ENCODE measurements at places on chromosomes 1 and 21. TPM values are rescaled to one million over a fixed set of nuclear protein-coding genes. Genes with fewer than 3 reads are reported as not detected.

DNA sequence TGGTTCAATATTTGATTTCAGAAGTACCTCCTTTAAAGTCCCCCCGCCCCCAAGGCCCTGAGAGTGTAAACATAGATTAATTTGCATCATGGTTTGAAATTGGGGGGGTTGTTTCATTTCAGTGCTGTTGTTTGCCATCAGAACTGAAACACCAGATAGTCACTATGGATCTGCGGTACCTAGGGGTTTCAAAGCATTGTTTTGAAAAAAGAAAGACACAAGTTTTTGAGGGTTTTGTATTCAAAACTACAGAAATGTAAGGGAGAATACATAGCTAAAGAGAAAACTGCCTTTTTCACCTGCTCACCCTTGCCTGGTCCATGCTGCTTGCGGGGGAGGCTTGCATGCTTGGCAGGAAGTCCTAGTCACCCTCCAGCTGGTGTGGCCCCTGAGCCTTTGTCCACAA lies 59.3 kb downstream of the ACP6 start:
- no peak for DNase-seq

LAMC1 gene
- 0.24 TPM for total RNA-seq

DNA sequence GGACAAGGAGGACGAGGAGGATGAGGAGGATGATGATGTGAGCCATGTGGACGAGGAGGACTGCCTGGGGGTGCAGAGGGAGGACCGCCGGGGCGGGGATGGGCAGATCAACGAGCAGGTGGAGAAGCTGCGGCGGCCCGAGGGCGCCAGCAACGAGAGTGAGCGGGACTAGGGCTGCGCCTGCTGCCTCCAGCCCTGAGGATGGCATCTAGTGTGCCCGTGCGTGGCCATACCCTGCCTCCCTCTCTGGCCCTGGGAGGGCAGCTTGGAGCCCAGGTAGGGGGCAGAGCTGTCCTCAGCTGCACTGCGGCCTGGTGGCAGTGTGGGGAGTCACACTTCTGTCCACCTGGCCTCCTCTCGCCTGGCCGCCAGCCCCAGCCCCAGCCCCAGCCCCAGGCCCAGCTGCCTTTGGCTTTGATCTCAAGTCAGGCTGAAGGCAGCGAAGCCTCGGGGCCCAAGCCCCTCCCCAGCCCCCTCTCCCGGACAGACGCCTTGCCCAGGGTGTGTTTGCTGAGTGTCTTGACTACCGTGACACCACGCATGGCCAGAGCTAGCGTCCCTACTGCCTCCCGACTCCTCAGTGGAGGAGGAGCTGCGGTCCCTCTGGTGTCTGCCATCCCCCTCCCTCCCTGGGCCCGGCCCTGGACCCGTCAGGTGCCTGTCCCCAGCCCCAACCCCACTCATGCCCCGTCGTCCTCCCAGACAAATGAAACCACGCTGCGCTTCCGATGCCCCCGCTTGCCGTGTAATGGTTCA lies 155.2 kb downstream of the PEX14 start:
- DNase-seq = no peak

PRAMEF10 gene
- total RNA-seq = not detected

GRCh38 chr1:84415396-84415795 lies 17.1 kb downstream of the DNASE2B start:
- no peak for DNase-seq

RORC gene
- total RNA-seq = 1.8 TPM

DNA sequence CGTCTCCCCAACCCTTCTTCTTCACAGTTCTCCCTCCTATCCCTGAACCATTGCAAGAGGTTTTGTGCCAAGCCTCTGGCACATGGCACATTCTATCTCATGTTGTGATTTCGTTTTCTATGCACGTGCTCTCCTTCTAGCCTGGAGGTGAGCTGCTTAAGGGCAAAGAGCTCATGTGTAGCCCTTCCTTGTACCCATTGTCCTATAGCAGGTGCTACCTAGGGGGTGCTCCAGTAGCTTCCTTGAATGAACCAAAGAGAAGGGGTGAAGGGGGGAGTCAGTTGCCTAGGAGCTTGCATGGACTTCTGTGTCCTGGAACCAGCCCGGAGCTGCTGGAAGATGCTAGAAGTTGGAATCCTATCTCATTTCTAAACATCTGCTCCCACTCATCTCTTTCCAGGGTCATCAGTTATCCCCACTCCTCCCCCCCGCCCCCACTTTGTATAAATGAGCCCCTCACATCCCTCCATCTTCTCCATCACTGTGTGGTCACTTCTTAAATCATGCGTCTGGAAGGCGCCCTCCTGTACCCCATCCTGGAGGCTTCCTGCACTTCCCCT lies 535 bp upstream of the DISC1 start:
- no peak for DNase-seq

GJA5 gene
- not detected for total RNA-seq

XCL1 gene
- total RNA-seq = 11.7 TPM

DNA sequence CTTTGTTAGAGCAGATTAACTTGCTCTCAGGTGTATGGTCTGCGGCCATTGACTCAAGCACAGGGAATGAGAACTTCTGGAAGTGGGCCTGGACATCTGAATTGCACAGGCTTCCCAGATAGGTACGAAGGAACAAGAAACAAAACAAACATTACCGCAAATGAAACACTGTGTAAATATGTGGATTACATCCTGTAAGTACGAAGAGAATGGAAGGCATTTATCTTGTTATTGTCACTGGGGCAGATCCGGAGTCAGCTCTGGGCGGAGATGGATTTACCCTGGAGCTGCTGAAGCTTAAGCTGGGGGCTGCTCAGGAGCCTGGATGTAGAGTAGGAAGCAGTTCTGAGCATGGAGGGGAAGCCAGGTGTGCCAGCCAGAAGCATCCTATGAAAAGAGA lies 6.8 kb downstream of the HES2 start:
- DNase-seq = no peak

GRCh38 chr1:41546833-41547135 lies 62.3 kb upstream of the EDN2 start:
- DNase-seq = no peak

- DNase-seq = no peak
Measured at GRCh38 chr1:6180268-6180706, at the start of gene CHD5. CHD5 (minus strand) TSS chr1:6180321; CDS start chr1:6180023, 298 bp downstream.

- DNase-seq = peak; percentile 39
Measured at GRCh38 chr1:151846686-151847237, 6.8 kb downstream of the THEM5 start.

- DNase-seq = no peak
Measured at GRCh38 chr1:180253585-180254495, 23.8 kb downstream of the LHX4 start.

- no peak for DNase-seq
Measured at GRCh38 chr1:235683653-235684052, 34.1 kb upstream of the GNG4 start.

DNA sequence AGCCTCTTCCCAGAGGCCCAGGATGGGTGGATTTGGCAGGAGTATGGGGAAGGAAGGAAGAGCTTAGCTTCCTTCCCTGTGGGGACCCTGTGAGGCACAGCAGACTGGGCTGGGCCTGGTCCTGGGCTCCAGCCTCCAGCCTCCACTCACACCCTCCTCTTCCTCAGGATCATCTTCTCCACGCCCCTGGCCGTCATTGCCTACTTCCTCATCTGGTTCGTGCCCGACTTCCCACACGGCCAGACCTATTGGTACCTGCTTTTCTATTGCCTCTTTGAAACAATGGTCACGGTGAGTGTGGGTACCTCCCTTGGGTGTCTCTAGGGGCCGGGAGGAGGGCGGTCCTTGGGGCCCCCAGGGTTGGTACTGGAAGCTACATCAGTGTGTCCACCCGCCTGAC lies 10.1 kb downstream of the MFSD2A start:
- no peak for DNase-seq

CHRNB2 gene
- total RNA-seq = not detected

UBE2U gene
- total RNA-seq = not detected

DNA sequence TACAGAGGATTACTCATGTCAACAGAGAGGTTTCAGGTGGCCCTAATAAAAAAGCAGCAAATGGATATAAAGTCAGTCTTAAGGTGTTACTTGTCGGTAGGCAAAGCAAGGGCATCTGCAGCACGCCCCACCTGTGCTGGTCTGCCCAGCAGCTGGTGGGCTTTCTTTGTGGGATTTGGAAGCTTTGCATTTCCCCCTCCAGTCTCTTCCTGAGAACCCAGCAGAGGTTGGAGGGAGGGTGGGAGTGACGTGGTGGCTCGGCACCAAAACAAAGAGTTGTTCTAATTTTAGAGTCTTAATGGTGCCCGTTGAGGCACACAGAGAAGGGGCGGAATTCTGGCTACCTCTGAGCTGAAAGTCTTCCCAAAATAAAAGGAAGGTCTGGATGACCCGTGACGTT lies 4.8 kb upstream of the PCBP3 start:
- DNase-seq = no peak

DNA sequence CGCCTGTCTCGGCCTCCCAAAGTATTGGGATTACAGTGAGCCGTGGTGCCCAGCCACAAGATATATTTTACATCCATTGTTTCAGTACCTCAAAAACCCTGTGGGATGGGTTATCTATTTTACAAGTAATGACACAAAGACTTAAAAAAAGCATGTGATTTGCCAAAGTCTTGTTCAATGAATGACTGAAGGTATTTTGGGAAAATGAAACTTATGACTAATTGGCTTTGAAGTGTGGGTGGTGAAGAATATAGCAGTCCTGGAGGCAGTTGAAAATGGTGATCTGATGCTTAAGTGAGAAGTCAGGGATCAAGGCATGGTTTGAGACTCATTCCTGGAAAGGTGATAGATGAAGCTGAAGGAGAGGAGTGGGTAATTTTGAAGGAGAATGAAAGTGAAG lies 3.0 kb downstream of the SWT1 start:
- DNase-seq = no peak

FMO3 gene
- total RNA-seq = not detected

DNA sequence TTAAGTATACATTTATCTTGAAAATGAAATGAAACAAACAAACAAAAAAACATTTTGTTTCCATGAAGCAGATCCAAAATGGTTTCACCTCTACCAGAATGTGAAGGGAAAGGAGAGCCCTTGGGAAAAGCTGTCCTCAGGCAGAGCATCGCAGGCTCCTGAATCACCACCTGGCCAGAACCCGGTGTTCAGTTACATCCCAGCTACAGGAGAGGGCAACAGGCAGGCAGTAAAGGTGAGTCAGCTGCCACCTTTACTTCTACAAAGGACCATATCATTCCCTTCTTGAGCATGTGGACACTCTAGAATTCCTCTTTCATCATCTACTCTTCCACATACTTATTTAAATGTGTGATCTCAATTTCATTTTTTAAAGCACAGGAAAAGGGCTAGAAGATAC lies 151.2 kb downstream of the PIGK start:
- no peak for DNase-seq

FALEC gene
- not detected for total RNA-seq

DNA sequence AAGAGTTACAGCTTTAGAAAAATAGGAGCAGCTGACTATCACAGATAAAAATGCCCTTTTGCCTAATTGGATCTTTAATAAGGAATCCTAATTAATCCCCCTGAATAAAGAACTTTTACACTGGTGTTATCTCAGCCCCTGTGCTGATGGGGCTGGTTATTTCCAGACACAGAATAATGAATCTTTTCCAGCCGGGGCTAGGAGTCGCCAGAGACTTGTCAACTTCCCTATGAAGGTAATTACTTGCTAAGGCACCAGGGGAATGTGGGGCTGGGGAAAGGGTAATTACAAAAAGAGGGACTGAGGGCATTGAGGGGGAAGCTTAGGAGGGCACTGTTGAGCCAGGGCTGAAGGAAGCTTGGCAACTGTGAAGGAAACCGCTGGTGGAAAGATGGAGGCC lies 34.5 kb downstream of the HMGB4 start:
- no peak for DNase-seq

GRCh38 chr1:35577071-35577998 lies 4.2 kb downstream of the TFAP2E start:
- peak; percentile 75 for DNase-seq

DNA sequence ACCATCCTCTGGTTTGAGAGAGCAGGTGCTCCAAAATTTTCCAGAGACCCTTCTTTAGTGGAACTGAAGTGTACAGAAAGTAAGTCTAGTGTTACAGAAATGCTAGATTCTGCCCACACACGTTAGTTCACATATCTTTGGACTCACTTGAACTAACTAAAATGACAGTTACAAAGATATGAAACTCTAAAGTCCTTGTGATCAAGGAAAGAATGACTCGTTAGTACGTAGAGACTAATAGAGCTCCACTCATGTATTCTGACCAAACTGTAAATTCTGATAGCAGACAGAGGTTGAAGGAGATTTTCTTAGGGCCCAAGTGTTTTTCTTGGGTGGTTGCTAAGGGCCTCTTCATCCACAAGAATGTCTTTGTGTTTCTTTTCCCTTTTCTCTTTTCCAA lies 491.5 kb upstream of the B3GALT2 start:
- DNase-seq = no peak

TNFSF4 gene
- 2.0 TPM for total RNA-seq

DNA sequence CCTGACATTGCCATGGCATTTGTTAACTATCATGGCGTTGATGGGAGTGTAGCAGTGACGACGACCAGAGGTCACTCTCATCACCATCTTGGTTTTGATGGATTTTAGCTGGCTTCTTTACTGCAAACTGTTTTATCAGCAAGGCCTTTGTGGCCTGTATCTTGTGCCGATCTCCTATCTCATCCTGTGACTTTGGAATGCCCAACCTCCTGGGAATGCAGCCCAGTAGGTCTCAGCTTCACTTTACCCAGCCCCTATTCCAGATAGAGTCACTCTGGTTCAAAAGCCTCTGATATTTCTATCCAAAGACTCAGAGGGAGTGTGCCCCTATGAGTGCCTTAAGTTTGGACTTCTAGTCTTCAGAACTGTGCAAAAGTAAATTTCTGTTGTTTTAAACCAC lies 130.1 kb downstream of the ADAMTS1 start:
- no peak for DNase-seq

DNA sequence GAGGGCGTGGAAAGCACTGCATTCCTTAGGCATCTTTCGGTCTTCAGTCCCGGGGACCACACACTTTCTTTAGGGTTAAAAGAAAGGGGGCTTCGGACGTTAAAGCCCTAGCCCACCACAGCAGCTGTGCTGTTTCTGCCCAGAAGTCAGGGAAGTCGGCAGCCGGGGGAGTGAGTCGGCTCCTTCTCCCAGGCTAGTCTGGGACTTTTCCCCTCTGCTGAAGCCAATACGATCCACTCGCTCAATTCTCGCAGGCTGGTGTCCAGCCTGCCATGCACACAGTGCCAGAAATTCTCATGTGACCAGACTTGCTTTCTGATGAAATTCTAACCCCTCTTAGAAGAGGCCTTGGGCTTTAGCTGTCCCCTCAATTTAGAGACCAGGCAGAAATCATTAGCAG lies 67.7 kb downstream of the BCAR3 start:
- no peak for DNase-seq

PCAT6 gene
- 1.8 TPM for total RNA-seq

GRCh38 chr1:17551755-17552234 lies 12.3 kb downstream of the ARHGEF10L start:
- DNase-seq = no peak
